Adrenal gland (tissue), 19 donors: ENCODE measurements at places on chromosomes 12 and 14. TPM values are rescaled to one million over a fixed set of nuclear protein-coding genes. Genes with fewer than 3 reads are reported as not detected.

The ADAMTS20 gene
- total RNA-seq: not detected

- no peak for DNase-seq
Observed at GRCh38 chr12:14578646-14579045, 11.0 kb upstream of the PLBD1 start.

DNA sequence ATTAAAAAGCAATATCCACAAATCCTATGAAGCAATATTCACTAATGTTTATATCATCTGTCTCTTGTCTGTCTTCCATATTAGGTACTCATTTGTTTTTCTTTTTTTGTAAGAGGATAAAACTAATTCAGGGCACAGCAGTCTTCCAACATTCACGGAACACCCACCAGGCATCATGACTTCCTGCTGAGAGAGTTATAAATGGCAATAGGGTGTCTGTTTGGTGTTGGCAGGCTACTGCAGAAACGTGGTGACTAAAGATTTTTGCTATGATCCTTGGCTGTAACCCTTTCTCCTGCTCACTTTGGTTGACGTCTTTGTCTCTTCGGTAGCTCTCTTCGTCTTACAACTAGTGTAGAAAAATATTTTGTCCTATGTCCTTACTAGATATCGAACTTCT is 860.6 kb upstream of the MGAT4C start:
- DNase-seq: no peak

The FGF23 gene
- total RNA-seq: not detected

DNA sequence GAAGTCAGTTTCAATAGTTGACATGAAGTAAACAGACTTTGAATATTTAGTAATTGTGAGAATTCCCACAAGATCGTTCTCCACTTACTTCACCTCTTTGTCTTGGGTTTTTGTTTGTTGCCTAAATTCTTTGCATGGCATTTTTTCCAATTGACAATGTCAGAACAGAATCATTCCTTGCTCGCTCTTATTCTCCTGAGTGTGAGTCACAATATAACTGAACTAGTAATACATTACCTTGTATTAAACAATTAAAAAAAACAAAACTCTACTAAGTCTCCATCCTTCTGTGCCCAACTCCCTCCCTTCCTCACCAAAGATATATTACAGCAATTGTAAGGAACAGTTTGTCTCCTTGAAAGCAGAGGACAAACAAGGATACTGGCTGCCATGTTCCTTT is 638.8 kb upstream of the NOVA1 start:
- no peak for DNase-seq

- DNase-seq: no peak
Observed at GRCh38 chr12:120367233-120367923, 1.6 kb downstream of the MSI1 start.

The SPATS2 gene
- 12.4 TPM for total RNA-seq

GRCh38 chr14:24692382-24693352 is 58.7 kb upstream of the GZMB start:
- no peak for DNase-seq

GRCh38 chr14:24958271-24958670 is 91.7 kb downstream of the STXBP6 start:
- no peak for DNase-seq

DNA sequence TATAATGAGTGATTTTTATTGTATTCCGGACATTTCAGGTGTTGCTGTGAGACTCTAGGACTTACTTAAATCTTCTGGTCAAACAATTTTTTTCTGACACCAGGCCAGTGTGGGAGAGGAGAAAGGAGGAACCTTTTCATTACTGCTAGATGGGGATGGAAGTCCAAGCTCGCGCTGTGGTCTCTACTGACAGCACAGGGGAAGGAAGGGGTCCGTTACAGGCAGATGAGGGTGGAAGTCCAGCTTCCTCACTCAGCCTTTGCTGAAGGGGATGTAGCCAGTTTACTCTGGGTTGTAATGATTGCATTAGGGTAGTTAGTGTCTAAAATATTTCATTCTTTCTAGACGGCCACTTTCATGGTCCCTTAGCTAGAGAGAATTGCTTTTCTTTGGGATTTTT is 26.3 kb upstream of the ST8SIA1 start:
- no peak for DNase-seq

The CCDC38 gene
- total RNA-seq: 0.43 TPM

The EIF2B2 gene
- total RNA-seq: 51.3 TPM

GRCh38 chr12:1890119-1890703 is 28.2 kb downstream of the CACNA2D4 start:
- DNase-seq: no peak

The PROX2 gene
- total RNA-seq: not detected

The TDRD9 gene
- total RNA-seq: 4.4 TPM

The IQSEC3 gene
- 2.4 TPM for total RNA-seq

DNA sequence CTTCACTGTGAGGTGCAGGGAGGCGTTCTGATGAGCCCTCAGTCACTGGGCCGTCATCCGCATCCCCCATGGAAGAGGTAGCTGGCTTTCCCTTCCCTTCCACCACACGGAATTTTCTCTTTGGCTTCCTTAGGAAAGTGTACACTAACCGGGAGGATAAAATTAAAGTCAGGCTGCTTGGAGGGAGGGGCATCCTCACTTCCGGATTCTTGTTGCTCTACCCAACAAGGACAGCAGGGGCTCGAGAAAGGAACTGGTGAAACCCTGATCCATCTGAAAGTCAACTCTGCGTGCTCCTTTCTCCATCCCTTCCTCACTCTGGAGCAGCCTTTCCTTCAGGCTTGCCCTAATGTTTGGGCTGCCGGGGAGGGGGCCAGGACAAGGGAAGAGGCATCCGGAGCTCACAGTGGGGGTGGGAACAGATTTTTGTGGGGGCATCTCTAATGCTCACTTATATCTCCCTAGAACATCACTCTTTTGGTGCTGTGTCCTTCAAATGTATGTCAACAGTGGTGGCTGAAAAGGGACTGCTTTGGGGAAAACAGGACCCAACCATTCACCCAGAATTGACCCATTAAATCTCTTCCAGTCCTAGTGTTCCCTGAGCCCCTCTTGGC is 101.4 kb upstream of the FKBP4 start:
- DNase-seq: no peak

The FLVCR2 gene
- total RNA-seq: 428 TPM

The OR5AU1 gene
- total RNA-seq: not detected

DNA sequence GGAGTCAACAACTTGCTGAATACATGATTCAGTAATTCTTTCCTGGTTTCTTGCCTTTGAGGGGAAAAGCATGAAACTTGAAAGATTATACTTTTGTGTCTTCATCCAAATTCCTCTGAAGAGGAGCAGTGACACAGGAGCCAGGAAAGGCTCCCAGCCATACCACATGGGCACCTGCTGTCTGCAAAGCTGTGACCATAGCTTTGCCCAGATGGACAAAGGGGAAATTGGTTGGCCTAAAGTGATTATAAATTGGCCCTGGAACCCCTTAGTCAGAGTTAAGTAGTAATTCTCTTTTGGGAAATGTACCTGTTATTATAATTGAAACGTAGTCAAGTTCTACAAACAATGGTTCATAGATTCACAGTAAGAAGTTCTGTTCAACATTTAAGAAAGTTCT is 44.3 kb upstream of the DCN start:
- DNase-seq: no peak

The KLRC3 gene
- not detected for total RNA-seq

The SALL2 gene
- total RNA-seq: 5.5 TPM

DNA sequence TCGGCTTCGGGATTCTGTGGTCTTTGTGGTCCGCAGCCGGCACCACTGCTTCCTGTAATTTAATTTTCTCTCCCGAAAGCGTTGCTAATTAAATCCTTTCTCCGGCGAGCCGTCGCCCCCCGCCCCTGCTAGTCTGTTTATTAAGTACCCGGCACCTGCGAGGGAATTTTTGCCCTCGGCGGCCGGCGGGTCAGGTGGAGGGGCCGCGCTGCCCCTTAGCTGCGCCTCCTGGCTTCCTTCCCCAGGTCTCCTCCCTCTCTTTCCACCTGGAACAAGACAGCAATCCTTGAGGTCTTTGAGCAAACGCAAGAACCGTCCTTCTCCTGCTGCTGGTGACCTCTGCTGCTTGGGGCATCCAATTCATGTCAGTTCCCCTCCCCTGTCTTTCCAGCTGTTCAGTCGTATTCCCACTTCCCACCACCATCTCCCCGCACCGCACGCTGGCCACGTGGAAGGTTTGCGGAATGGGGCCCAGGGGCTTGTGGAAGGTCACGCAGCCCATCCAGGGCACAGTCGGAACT is 16.2 kb downstream of the ZDHHC22 start:
- no peak for DNase-seq

DNA sequence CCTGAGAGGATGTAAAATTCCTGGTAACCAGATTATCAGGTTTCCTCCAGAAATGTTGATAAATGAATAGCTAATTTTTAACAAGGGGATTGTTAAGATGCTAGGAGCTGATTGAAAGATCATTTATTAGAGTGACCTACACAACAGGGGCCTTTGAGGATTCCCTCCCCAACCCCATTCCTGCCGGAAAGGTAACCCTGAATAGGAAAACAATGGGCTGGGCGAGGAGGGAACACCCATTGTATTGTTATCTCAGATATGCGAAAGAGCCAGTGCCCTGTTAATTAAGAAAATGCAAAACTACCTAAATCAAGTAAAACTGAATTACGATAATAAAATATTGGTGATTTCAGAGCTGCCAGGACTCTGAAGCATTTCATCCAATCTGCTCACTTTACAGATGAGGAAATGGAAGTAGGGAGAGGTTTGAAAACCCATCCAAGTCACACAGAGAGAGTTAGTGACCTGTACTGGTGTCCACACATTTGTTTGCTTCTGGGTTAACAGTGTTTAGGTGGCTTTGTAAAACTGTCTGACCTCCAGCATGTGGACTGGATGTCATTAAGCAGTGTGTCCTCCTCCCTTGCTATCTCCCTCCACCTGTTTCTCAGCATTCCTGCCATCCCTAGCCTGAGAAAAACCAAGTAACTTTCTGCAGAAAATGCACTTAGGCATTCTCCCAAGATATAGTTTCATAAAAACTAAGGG is 214.8 kb downstream of the TTC6 start:
- DNase-seq: no peak

- DNase-seq: no peak
Observed at GRCh38 chr12:26425587-26426260, 230.4 kb downstream of the SSPN start.

The PPTC7 gene
- 29.9 TPM for total RNA-seq

DNA sequence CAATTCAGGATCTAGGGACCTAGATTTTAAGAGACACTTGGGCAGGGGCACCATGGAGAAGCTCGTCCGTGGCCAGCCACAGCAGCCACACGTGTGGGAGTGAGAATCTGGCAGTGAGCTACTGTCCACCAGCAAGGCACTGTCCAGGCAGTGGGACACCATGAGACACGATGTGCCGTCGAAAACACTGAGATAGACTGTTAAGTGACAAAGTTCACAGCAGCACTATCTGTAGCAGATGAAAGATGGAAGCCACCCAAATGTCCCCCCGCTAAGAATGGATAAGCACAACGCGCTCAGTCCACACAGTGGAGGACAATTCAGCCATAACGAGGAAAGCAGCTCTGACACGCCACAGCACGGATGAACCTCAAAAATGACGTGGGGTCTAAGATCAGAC is 19.7 kb downstream of the RILPL1 start:
- DNase-seq: no peak

GRCh38 chr12:727321-727720 is 25.1 kb upstream of the WNK1 start:
- DNase-seq: peak; percentile 59

DNA sequence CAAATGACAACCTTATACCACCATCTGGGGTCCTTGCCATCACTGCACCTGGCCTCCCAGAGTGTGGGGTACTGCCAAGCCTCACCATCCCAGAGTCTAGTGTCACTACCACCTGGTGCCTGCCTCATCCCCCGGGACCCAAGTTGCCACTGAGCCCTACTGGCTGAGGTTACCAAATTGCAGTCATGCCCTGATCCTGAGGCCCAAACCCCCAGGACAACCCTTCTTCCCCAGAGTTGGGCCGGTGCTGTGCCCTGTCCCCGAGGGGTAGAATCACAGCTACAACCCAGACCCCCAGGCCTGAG is 8.4 kb upstream of the SFSWAP start:
- no peak for DNase-seq

The CLEC4D gene
- total RNA-seq: not detected

The DBX2 gene
- not detected for total RNA-seq

- DNase-seq: no peak
Observed at GRCh38 chr14:61747342-61747741, 14.9 kb upstream of the SNAPC1 start.

DNA sequence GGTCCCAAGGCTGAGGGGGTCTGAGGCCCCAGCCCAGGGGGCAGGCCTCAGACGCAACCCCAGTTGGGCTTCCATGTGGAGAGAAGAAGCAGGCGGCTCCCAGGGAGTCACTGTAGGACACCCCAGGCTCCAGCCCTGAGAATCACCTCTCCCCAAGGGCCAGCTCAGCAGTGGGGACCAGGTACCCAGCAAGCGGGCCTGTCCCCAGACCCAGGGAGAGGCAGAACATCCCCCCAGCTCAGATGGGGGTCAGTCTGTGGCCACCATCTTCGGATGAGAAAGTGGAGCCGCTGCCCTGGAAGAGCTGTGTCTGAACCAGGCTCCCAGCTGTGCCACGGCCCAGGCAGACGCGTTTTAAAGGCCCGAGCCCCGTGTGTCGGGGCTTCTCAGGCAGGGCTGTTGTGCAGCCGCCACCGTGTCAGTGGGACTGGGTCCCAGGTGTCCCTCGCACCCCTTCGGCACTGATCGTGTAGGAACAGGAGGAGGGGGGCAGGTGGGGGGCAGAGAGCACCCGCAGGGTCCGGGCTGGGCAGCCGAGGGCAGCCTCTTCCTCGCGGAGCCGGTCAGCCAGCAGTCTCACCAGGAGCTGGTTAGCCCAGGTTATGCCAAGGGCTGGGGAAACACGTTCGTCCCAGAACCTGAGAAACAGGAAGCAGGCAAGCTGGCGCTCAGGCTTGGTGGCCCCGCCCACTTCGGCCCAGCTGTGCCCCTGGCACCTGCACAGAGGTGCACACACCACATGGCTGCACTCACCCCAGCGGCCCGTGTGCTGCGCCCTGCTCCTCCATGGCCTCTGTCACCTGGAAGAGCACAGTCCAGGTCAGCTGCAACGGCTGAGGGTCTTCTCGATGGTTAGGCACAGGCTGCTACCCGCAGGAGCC is 16.6 kb downstream of the XRCC3 start:
- DNase-seq: peak; percentile 29

The KRT6C gene
- not detected for total RNA-seq

DNA sequence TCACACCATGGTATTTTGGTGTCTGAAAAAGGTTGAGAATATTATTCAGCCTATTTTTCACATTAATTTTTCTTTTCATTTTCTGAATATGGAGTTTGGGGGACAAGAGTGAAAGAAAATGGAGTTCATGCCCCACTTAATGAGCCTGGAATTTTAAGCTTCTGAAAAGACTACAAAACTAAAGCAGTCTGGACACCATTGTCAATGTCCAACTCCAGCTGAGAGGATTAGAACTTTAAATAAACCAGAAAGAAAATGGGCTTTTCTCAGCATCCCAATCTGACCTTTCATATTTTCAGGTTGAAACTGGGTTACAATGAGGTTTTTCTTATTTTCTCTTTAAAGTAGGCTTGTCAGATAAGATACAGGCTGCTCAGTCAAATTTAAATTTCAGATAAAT is 207.7 kb downstream of the SLC6A15 start:
- DNase-seq: no peak

- DNase-seq: no peak
Observed at GRCh38 chr12:127896661-127897060, 370.3 kb upstream of the TMEM132C start.

GRCh38 chr14:99722741-99723140 is 38.6 kb downstream of the CYP46A1 start:
- DNase-seq: peak; percentile 27

The SLC39A2 gene
- total RNA-seq: not detected

GRCh38 chr14:51079489-51079888 is 15.4 kb downstream of the TRIM9 start:
- DNase-seq: no peak

The ADCK1 gene
- 8.7 TPM for total RNA-seq
